Testis (tissue), 5 donors: ENCODE measurements at places on chromosomes 16 and 17. TPM values are rescaled to one million over a fixed set of nuclear protein-coding genes. Genes with fewer than 3 reads are reported as not detected.

SLC35G6 gene
- 3.9 TPM for total RNA-seq

CBLN1 gene
- 13.7 TPM for total RNA-seq

CDRT15 gene
- 8.1 TPM for total RNA-seq

TBC1D3G gene
- total RNA-seq: 6.3 TPM

SEZ6L2 gene
- total RNA-seq: 43.7 TPM

C16orf96 gene
- total RNA-seq: 10.3 TPM

OR1F1 gene
- not detected for total RNA-seq

SLC5A10 gene
- 1.1 TPM for total RNA-seq

GALR2 gene
- 0.31 TPM for total RNA-seq

NDUFB10 gene
- 211 TPM for total RNA-seq

STAT5A gene
- 27.8 TPM for total RNA-seq

RDM1 gene
- 18.6 TPM for total RNA-seq

CA10 gene
- total RNA-seq: 5.0 TPM

AURKB gene
- 3.7 TPM for total RNA-seq

KRT20 gene
- total RNA-seq: not detected

KRT15 gene
- 19.4 TPM for total RNA-seq

ENPP7 gene
- 0.12 TPM for total RNA-seq

CRYBA1 gene
- total RNA-seq: not detected

MYCBPAP gene
- 75.9 TPM for total RNA-seq

TUBB3 gene
- total RNA-seq: 61.7 TPM

KRT34 gene
- 0.50 TPM for total RNA-seq

NPTX1 gene
- total RNA-seq: 1.7 TPM

CCL22 gene
- not detected for total RNA-seq

CLEC19A gene
- not detected for total RNA-seq

HSDL1 gene
- 37.9 TPM for total RNA-seq

TPSG1 gene
- total RNA-seq: 1.2 TPM

CSHL1 gene
- total RNA-seq: not detected

TPSB2 gene
- total RNA-seq: 10.8 TPM

SCNN1B gene
- 0.55 TPM for total RNA-seq

MT1H gene
- not detected for total RNA-seq

GPRC5C gene
- total RNA-seq: 19.0 TPM
